ENCODE measurements at places on chromosomes 13 and 19. TPM values are rescaled to one million over a fixed set of nuclear protein-coding genes. Genes with fewer than 3 reads are reported as not detected.

Gene PNMA8C
- total RNA-seq = 0.53 TPM

Gene APC2
- not detected for total RNA-seq

Gene PCDH9
- 3.6 TPM for total RNA-seq

Gene ZNF562
- total RNA-seq = 21.1 TPM

Gene FKRP
- 11.8 TPM for total RNA-seq

Gene LRG1
- 3.3 TPM for total RNA-seq

DNA sequence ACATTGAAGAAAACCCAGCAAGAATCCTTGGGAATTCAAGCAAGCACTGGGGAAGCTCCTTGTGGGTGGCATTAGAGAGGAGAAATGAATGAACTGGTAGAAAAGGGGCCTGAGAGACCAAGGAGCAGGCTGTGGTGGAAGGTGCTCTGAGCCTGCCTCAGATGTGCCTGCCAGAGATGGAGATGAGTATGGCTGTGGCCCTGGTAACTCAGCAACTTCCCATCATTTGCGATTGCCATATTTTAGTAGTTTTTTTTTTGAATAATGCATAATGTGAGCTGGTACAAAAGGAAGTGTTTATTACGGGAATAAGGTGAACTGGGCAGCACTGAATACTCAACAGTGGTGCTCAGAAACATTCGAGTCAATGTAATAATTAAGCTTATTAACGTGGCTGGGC, 39.1 kb downstream of the ERICH6B start:
- no peak for DNase-seq
- H3K27ac ChIP-seq = no peak overlapping the region
- no peak overlapping the region for H3K4me3 ChIP-seq
- H3K4me1 ChIP-seq = no peaks in the 10 kb centered on the region
- H3K27me3 ChIP-seq = no peaks in the 10 kb centered on the region

DNA sequence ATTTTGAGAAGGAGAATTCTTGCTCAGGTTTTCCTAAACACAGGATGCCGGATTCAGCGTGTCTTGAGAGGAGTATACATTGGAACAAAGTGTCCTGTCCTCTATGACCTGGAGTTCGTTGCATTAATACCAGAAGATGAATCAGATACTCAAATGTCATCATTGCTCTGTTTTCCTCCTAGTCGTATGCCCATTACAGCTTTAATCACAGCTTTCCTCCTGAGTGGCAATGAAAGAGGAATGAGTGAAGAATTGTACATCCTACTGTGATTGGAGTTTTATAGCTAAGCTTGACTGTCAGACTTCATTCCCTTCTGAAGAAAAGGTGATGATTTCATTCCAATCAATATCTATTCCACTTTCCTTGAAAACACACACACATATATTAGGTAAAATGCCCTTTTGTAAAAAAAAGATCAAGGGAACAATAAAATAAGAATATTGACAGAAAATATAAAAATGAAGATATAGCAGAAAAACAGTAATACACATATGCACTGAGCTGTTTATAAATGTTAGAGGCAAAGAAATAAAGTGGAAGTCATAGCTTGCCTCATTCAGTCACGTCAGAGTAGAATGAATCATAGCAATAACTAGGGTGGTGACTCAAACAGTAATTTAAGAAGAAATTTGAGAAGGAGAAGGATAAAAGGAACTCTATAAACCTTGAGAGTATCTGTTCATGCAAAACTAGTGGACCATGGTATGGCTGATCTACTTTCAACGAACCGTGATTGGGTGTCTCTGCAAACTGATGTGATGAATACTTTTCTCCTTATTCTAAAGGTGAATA, 501.5 kb downstream of the SUCLA2 start:
- H3K27ac ChIP-seq = no peak overlapping the region
- H3K4me1 ChIP-seq = no peaks in the 10 kb centered on the region
- no peak overlapping the region for H3K4me3 ChIP-seq
- DNase-seq = no peak

DNA sequence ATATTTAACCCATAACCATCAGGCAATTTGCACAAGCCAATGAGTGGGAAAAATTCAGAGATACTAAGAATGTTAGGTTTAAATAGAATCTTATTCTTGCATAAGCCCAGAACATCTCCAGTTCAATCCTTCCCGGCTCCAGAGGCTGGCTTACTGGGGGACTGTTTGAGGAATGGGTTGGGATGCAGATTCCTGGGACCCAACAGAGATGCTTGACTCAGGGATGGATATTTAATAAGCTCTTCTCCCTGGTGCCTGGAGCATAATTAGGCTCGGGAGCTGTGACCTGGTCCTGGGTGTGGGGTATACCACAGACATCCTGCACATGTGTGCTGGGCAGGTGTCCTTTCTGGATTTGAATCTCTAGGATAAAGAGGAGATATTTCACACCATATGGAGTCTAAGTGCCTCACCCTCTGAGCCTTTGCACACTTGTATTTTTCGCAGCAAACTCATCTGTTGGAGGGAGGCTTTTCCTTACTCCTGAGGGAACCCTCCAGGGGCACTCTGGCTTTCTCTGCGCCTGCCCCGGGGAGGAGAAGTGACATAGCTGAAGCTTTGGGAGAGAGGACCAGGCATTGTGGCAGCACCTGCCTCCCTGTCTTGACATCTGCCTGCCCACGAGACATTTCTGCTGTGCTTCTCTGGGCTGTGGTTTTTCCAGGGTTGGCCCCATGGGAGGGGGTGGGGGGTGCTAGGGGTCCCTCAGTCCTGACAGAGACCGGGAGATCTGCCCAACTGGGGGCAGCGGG, 36.1 kb upstream of the ANKRD10 start:
- H3K27me3 ChIP-seq = no peaks in the 10 kb centered on the region
- no peak overlapping the region for H3K4me3 ChIP-seq
- no peak overlapping the region for H3K27ac ChIP-seq
- peaks cover 5% of the 10 kb centered on the region for H3K4me1 ChIP-seq

DNA sequence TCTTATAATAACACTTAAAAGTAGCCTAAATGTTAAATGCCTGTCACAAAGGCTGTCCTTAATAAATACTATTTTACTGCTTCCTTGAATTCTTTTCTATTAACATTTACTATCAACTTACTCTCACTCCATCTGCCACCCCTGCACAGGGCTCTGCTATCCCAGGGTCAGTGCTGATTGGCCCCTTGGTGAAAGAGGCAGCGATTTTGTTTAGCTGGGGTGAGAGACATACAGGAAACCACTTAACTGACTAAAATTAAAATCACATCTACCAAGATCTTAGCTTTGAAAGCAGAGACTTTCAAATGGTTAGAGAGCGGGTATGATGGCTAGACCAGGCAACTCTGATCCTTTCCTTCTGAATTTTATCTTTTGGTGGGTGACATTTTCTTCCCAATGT, 149.9 kb upstream of the HTR2A start:
- no peak overlapping the region for H3K27ac ChIP-seq
- H3K27me3 ChIP-seq = no peaks in the 10 kb centered on the region
- DNase-seq = no peak
- H3K36me3 ChIP-seq = no peaks in the 10 kb centered on the region

DNA sequence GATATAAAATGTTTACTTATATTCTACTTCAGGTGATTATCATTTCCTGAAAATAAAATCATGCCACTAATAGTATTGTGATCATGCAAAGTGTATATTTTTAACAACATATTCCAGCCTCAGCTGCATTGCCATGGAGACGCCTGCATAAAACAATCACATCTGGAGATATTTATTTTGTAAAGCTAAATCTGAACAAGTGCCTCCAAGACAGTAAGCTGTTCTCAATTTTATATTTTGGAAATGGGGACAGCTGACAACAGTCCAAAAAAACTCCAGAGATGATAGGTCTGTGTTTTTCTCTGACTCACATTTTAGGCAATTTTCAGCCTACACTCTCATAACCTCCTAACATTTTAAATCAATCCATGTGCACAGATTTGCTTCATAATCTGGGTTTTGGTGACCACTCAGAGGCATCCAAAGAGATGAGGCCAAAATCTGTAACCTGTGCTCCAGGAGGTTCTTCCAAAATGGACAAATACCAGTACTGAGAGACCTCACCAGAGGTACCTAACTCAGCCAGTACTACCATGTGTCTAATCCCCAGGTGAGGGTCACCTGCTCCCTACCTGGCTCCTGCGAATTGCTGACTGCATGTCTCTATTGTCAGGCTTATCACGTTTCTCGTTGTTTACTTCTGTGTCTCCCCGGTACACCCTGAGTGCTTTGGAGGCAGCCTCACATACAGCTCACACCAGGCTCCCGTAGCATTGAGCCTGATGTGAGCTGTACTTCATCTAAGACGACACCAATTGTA, 62.7 kb downstream of the COL4A1 start:
- no peaks in the 10 kb centered on the region for H3K36me3 ChIP-seq
- peak overlapping the region; percentile 67 for H3K27ac ChIP-seq
- peaks cover 66% of the 10 kb centered on the region for H3K4me1 ChIP-seq
- no peak for DNase-seq
- H3K4me3 ChIP-seq = no peak overlapping the region

GRCh38 chr13:53151336-53152056, 122.9 kb downstream of the OLFM4 start:
- H3K4me3 ChIP-seq = no peak overlapping the region
- H3K36me3 ChIP-seq = no peaks in the 10 kb centered on the region
- H3K4me1 ChIP-seq = no peaks in the 10 kb centered on the region
- H3K27ac ChIP-seq = no peak overlapping the region
- no peaks in the 10 kb centered on the region for H3K27me3 ChIP-seq

DNA sequence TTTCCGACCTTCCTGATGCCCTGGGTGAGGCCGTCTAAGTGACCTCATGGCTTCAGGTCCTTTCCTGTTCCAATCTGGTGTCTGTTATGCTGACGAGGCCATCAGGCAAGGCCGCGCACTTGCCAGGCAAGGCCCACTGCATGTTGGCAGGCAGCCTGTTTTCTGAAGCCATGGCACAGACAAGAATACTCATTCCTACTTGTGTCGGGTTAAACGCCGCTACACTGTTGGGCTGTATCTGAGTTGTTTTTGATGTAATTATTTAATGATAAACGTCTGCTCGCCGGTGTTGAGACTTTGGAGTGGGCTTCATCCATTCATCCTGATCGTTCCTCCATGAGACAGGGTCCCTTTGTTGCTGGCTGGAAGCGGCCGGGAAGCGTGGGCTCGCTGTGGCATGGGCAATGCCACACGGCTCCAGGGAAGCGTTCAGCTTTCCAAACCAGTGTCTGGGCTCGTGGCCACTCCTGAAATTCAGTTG, 92.1 kb downstream of the ATP11A start:
- H3K4me1 ChIP-seq = no peaks in the 10 kb centered on the region
- DNase-seq = no peak
- H3K27me3 ChIP-seq = no peaks in the 10 kb centered on the region
- no peak overlapping the region for H3K4me3 ChIP-seq
- H3K27ac ChIP-seq = no peak overlapping the region

DNA sequence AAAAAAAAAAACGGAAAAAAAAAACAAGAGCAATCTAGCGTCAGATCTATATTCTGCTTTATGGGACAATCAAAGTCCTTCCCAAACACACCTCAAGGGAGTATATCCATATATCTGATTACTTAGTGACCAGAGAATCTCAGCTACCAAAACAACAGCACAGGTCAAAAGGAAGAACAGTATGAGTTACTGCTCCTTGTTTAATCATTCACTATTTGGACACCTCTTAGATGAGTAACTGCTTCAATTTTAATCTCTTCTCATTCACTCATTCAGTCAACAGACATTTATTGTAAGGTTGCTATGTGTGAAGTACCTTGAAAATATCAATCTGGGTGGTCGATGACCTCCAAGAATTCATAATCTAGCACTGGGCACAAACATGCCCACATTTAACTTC, 193.2 kb downstream of the IRS2 start:
- no peaks in the 10 kb centered on the region for H3K27me3 ChIP-seq
- no peak overlapping the region for H3K27ac ChIP-seq
- no peak overlapping the region for H3K4me3 ChIP-seq

- H3K27me3 ChIP-seq = peaks cover 72% of the 10 kb centered on the region
- peaks cover 14% of the 10 kb centered on the region for H3K4me1 ChIP-seq
- H3K4me3 ChIP-seq = peak overlapping the region; percentile 46
- H3K27ac ChIP-seq = no peak overlapping the region
- H3K36me3 ChIP-seq = no peaks in the 10 kb centered on the region
- DNase-seq = no peak
Measured at GRCh38 chr13:78602561-78603239, 652 bp downstream of the POU4F1 start.

- H3K4me3 ChIP-seq = no peak overlapping the region
- H3K27me3 ChIP-seq = no peaks in the 10 kb centered on the region
- H3K4me1 ChIP-seq = no peaks in the 10 kb centered on the region
Measured at GRCh38 chr13:26020891-26021290, 30.9 kb downstream of the SHISA2 start.

DNA sequence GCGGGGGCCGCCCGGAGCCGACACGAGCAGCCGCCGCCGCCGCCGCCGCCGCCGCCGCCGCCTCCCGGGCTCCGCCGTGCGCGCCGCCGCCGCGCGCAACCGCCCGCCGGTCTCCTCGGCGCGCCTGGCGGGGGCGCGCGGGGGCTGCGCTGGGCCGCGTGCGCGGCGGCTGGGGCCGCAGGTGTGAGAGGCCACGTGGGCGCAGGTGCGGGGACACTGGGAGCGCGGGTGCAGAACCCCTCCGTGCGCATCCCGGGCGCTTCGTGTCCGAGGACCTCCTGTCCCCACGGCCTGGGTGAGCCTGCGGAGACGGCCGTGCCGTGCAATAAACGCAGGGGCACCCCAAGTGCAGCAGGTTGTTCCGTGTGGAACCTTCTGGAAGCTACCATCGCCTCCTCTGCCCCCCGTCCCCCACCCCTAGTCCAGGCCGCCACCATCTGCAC, at the start of gene LINGO3:
LINGO3 (minus strand) TSS at position 41 of the 443 bp plus-strand sequence. CDS start 16,378 bp downstream, outside the sequence.
- peaks cover 22% of the 10 kb centered on the region for H3K27me3 ChIP-seq
- H3K27ac ChIP-seq = no peak within 1 kb of the TSS
- no peaks in the 10 kb centered on the region for H3K4me1 ChIP-seq
- DNase-seq = no peak
- H3K36me3 ChIP-seq = no peaks in the 10 kb centered on the region
- H3K4me3 ChIP-seq = no peak within 1 kb of the TSS

GRCh38 chr13:38637576-38637975, 49.3 kb upstream of the FREM2 start:
- DNase-seq = no peak
- no peak overlapping the region for H3K4me3 ChIP-seq
- H3K27ac ChIP-seq = no peak overlapping the region
- no peaks in the 10 kb centered on the region for H3K4me1 ChIP-seq
- H3K27me3 ChIP-seq = no peaks in the 10 kb centered on the region
- H3K36me3 ChIP-seq = no peaks in the 10 kb centered on the region

- no peaks in the 10 kb centered on the region for H3K36me3 ChIP-seq
- no peak overlapping the region for H3K27ac ChIP-seq
- H3K27me3 ChIP-seq = no peaks in the 10 kb centered on the region
- H3K4me1 ChIP-seq = no peaks in the 10 kb centered on the region
- no peak for DNase-seq
Measured at GRCh38 chr19:6402837-6403608, 10.1 kb upstream of the GTF2F1 start.

- H3K27me3 ChIP-seq = no peaks in the 10 kb centered on the region
- peaks cover 9% of the 10 kb centered on the region for H3K36me3 ChIP-seq
- no peak overlapping the region for H3K27ac ChIP-seq
- no peaks in the 10 kb centered on the region for H3K4me1 ChIP-seq
- no peak for DNase-seq
Measured at GRCh38 chr13:42174344-42175162, 97.4 kb upstream of the AKAP11 start.
